ENCODE measurements at places on chromosomes 1 and 21.

DNA sequence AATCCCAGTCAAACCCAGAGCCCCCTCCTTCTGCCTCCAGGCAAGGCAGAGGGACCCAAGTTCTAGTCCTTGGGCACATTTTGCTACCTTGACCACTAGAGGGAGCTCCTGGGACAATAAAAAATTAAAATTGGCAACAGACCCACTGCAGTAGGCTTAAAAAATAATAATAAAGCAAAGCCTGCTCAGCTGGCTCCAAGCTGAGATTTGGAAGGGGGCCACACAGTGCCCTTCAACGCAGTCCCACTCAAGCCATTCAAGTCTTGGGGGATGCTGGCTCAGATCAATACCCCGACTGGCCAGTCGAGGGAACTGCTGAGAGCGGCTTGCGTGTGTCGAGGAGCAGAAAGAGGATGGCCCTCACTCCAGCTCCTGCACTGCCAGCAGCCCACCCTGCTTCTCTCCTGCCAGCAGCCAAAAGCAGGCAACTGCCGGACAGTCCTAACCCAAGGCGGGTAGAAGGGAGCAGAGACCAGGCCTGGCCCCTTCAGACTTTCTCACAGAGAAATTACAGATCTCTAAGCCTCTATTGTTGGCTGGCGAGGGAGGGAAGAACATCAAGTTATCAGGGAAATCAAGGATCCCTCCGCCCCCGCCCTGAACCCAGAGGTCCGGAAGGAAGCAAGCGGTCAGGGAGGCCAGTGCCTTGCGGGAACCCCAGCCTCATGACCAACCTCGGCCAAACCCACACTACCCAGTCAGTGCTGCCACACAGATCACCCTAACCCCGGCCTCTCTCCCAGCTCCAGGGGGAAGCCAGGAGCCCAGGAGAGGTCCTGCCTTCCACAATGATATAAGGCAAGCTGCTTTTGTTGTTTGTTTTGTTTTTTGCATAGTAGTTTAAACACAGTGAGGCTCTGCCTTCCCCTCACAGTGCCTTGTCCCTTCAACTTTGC lies 4.9 kb upstream of the ALDH4A1 start:
- DNase-seq, result peak; percentile 28

- DNase-seq, result no peak
Measured at GRCh38 chr1:178189814-178190213, 95.9 kb downstream of the RASAL2 start.

GRCh38 chr1:42014823-42015222 lies 96.1 kb upstream of the HIVEP3 start:
- no peak for DNase-seq

DNA sequence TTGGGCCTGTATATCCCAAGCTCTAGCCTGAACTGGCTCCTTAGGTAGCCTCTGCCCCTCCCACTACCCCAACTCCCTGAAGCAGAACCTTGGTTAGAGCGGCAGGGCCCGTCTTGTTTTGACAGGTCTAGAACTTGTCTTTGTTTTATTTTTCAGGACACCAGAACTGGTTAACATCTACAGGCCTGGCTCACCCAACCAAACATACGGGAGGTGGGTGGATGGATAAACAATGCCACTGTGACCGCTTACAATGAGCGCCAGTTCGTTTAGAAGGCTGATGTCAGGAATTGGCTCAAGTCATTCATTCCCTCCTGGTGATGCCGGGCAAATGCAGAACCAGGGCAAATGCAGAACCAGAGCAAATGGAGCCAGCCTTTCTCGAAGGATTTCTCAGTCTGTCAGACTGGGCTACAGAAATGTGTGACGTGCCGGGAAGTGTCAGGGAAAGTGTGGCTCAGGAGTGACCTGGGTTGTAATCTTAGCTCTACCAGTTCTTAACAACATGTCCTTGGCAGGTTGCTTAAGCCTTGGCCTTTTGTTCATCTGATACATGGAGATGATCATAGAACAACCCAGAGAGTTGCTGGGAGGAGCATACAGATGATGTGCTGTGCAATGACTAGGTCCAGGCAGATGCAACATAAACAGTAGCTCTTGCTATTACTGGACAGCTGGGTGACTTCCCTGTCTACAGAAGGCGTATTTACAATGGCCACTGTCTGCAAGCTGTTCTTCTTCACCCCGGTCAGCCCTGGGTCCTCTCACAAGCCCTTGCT lies 30.5 kb upstream of the BTG2 start:
- DNase-seq, result no peak

- DNase-seq, result peak; percentile 47
Measured at GRCh38 chr1:61081686-61082310, 563 bp upstream of the NFIA start.

DNA sequence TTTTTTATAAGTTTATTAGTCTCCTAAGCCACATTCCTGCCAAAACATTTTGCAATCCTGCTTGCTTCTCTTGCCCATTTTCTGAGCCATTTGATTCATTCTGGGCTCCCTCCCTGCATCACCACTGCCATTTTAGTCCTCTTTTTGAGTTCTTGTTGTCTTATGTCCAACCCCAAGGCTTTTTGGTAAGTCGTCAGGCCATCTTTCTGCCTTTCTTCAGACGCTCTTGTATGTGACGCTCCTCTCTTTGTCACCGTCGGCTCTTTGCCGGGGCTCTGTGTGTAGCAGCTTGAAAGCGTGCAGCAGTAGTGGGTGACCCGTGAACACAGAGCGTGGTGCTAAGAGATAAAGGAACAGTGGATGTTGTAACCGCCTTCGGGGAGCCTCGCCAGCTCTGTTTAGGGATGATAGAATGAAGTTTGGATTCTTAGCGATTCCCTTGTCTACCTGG lies 14.6 kb downstream of the HUNK start:
- DNase-seq, result no peak

DNA sequence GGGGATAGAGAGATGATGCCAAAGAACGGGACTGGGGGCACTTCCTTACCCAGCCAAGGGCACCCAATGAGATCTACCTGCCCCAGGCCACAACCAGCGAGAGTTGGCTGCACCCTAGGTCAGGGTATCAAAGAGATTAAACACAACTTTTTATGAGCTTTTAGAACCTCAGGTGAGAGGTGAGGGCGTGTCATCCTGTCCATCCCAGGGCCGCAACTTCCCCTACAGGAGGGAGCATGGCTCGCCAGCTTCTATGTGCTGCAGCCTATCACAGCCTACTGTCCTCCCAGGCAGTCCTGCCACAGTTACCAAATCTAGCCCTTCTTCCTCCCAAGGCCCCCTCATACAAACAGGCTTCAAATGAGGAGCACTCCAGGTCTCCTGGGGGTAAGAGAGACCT lies 12.9 kb downstream of the TMEM9 start:
- no peak for DNase-seq

DNA sequence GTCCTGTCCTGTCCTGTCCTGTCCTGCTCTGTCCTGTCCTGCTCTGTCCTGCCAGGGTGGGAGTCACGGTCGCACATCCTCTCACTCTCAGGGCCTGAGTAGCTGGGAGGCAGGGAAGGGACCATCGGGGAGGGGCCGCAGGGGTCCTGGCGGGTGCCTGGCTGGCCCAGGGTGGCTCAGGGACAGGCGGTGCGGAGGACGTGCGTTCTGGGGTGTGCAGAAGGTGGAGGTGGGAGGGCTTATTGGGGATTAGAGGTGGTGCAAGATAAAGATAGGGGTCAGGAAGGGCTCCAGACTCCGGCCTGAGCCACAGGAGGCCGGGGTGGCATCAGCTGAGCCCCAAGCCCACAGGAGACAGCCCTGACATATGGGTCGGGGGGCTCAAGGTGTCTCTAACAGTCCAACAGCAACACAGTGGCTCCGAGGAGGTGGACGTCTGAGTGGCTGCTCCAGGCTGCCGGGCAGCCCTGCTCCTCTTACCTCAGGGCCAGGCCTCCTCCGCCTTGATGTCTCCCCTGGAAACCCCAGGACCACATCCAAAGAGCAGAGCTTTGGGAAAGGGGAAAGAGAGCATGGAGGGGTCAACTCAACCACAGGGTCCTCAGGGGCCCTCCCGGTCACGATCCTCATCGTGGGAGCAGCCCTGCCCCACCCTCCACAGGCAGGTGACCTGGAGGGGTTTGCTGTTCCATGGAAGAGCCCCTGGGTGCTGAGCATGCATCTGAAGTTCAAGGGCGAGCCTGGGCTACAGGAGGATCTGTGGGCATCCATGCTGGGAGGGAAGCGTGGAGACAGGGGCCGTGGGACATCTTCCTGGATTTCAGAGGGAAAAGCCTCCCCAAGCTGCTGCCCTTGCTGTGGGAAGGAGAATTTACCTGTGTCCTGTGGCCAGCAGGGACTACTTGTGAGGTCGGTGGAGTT lies 39.6 kb upstream of the ADARB1 start:
- no peak for DNase-seq

GRCh38 chr1:193677874-193678273 lies 491.5 kb upstream of the B3GALT2 start:
- no peak for DNase-seq

GRCh38 chr1:199242147-199242546 lies 603.3 kb downstream of the PTPRC start:
- no peak for DNase-seq

GRCh38 chr1:95364546-95364945 lies 130.5 kb downstream of the RWDD3 start:
- DNase-seq, result no peak

GRCh38 chr1:16984717-16985116 lies 4.3 kb upstream of the MFAP2 start:
- DNase-seq, result no peak

- no peak for DNase-seq
Measured at GRCh38 chr1:70887936-70888335, 159.7 kb downstream of the PTGER3 start.

All from stimulated activated CD4-positive, alpha-beta T cell treated with anti-CD3 and anti-CD28 coated beads, Interleukin-4, amount 100 ng/mL, for 4 hours (primary cell).